ENCODE measurements at places on chromosomes 4 and X.

DNA sequence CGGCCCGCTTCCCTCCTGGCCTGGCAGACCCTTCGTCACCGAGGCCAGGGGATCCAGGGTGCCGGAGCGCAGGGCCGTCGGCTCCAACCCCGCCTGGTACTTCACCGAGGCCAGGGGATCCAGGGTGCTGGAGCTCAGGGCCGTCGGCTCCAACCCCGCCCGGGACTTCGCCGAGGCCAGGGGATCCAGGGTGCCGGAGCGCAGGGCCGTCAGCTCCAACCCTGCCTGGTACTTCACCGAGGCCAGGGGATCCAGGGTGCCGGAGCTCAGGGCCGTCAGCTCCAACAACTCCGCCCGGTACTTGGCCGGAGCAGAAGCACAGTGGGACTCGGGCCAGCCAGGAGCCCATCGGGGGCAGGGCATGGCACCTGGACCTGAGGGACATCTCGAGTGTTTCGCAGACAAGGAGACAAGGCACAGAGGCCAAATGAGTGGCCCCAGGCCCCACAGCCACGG is 85.1 kb downstream of the FAM53A start:
- no peak for DNase-seq

GRCh38 chrX:35090801-35091200 is 148.2 kb downstream of the FAM47B start:
- DNase-seq, result no peak

DNA sequence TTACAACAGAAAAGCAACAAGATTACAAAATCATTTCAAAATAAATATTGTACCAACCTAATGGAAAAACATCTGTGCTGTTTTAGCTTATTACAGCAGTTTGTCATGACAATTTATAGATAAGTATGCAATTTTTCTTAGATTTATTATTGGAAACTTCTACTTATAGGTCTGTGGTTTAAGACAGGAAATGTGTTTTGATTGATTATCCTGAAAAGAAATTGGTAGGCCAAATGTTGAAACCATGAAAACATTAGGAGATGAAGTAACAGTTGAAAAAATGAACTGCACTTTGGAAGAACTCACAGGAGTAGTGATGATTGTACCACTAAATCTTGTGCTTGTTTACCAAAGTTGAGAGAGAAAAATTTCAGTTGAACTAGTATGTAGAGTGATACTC is 162.2 kb upstream of the GIMD1 start:
- DNase-seq, result no peak

DNA sequence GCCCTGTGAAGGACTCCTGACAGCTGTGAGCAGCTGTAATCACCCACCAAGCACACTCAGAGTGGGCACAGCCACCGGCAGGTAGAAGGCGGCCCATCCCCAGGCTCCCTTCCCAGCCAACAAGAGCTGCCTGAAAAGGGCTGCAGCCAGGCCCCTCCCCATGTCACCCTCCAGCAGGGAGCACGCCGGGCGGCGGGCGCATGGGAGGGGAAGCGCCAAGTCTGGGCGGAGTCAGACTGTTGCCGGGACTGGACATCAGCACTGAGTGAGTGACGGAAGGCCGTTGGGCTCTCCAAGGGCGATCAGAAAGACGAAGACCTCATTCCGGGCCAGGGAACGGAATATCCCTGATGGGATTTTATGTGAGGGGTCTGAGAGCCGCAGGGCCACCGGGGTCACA is 82.1 kb downstream of the PPP2R2C start:
- no peak for DNase-seq

DNA sequence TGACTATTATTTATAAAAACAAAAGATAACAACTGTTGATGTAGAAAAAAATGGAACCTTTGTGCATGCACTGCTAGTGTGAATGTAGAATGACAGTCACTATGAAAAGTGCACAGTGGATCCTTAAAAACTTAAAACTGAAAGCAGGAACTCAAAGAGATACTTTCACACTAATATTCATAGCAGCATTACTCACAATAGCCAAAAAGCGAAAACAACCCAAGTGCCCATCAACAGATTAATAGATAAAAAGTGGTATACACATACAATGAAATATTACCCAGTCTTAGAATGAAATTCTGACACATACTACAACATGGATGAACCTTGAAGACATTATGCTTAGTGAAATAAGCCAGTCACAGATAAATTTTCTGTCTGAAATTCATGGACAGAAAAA is 23.8 kb downstream of the CENPC start:
- no peak for DNase-seq

DNA sequence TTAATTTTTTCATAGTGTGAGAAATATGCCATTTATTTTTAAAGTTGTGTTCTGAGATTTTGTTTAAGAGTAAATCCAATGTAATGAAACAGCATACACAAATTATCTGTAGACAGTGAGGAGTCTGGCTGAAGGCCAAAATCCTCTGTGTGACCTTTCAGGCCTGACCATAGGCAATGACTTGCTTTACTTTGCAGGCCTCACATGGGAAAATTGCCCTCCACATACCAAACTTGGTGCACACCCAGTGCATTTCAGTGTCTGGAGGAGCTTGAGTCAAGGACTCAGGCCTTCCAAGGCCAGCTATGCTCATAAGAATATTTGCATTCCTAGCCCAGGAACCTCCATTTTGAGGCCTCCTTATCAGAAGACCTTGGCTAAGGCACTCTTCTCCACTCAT is 430.1 kb downstream of the GABRG1 start:
- DNase-seq, result no peak

- DNase-seq, result no peak
These were observed 194.2 kb upstream of the C1QTNF7 start for GRCh38 chr4:15233626-15234025.

DNA sequence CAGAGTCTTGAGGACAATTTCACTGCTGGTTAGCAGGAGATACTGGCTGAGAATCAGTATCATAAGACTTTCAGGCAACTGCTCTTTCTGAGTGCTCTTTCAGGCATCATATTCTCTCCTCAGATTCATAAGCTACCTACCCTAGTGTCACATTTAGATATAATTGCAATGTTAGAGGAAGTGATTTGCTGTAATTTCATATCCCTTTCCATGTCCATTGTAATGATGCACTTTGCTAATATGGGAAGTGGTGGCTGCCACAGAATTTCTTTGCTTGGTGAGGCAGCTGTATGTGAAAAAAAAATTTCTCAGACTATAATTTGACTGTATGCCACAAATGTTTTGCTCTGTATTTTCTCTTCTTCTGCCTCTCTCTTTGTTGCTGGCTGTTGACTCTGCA is 63.3 kb downstream of the DOCK11 start:
- DNase-seq, result no peak

Data from putamen (tissue), 1 donor.